ENCODE measurements at places on chromosomes 2 and 18.

DNA sequence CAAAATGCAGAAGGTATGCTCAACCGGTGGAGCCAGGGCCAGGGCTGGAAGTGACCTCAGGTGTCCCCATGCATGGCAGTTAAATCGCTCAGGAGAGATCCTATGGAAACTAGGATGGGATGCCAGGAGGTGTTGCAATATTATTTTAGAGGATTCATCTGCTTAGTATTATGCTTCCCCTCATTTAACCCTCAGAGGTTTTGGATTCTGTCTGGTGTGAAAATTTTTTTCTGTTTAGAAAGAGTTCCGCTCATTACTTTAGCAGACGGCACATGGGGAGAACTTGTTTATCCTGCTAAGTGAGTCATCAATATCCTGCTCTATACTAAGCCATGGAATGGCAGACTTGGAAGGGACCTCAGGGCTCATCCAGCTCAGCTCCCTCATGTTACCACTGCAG is 42.5 kb downstream of the TRIB2 start:
- DNase-seq, result no peak

GRCh38 chr2:143171817-143172216 is 42.6 kb downstream of the ARHGAP15 start:
- DNase-seq, result no peak

DNA sequence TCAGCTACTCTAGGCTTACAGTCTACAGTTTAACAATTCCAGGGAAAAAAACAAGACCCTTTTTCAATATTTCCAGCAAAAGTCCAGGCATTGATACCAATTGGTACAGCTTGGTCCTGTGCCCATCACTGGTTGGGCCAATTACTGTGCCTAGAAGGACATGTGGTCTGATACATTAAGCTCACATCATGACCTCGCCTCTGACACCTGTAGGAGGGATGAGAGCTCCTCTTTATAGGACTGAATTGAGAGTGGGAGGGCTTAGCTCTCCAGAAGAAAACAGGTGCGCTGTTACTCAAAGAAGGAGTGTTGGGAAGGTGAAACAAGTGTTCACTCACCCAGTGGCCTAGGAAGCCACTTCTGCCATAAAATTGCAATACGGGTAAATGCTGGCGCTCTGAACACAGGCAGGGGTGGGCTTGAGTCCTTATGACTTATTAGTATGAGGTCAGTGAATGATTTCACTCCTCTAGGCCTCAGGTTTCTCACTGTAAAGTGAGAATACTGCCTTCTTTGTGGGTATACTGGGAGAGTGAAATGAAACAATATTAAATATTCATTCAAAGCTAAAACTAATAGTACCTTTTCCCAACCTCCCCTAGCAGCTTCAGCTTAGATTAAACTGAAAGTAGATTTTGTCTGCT is 49.7 kb downstream of the RABL2A start:
- DNase-seq, result no peak

DNA sequence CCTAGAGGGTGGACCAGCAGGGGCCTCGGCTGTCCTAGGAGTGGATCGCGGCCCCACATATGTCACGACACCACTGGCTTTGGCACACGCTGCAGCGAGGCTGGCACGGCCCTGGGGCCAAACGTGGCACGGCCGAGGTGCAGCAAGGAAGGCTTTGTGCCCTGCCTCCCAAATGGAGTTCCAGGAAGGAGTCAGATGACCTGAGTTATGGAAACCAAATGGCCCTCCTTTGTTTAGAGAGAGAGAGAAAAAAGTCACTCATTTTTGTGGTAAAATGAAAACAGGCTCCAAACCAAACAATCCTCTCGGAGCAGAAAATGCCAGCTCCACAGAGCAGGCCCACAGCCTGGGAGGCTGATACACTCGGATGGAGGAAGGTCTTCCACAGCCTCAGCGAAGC is 105.6 kb downstream of the ANTXR1 start:
- no peak for DNase-seq

- DNase-seq, result no peak
Measured at GRCh38 chr2:241885946-241886643, 16.6 kb downstream of the RTP5 start.

- DNase-seq, result no peak
Measured at GRCh38 chr18:64713284-64713683, 564.4 kb upstream of the LINC00305 start.

DNA sequence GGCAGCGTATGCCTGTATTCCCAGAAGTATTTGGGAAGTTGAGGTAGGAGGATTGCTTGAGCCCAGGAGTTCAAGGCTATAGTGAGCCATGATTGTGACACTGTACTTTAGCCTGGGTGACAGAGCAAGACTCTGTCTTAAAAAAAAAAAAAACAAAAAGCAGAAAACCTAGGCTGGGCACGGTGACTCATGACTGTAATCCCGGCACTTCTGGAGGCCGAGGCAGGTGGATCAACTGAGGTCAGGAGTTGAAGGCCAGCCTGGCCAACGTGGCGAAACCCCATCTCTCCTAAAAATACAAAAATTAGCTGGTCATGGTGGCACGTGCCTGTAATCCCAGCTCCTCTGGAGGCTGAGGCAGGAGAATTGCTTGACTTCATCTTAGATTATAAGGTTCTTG is 46.4 kb downstream of the MTA3 start:
- DNase-seq, result no peak

GRCh38 chr2:168814939-168815907 is 12.8 kb downstream of the NOSTRIN start:
- no peak for DNase-seq

DNA sequence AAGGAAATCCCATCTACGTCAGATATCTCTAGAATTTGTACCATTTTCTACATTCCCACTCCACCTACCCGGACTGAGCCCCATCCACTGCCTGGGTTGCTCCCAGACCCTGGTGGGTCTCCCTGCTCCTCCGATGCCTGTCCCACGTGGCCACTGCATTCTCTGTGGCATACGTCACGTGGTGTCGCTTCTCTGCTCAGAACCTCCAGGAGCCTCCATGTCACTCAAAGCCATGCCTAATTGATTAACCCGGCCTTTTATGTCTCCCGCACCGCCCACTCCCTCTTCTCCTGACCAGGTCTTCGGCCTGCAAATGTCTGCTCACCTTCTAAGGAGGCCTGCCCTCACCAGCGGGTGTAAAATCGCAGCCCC is 176.6 kb downstream of the HDAC4 start:
- DNase-seq, result no peak

DNA sequence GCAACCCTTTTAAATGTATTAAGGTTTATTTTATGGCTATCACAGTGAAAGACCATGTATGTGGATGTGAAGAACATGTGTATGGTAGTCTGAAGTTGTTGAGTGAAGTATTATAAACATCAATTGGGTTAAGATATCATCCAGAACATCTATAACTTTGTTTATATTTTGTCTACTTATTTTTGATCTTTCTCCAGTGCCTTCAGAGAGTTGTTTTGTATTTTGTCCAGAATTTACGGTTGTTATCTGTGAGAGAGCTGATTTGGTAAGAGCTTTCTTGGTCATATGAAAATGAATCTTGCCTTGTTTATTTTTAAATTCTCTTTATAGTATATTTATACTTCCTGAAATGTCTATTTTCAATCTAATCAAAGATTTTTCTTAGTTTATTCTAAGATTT is 573.7 kb upstream of the POU3F3 start:
- no peak for DNase-seq

DNA sequence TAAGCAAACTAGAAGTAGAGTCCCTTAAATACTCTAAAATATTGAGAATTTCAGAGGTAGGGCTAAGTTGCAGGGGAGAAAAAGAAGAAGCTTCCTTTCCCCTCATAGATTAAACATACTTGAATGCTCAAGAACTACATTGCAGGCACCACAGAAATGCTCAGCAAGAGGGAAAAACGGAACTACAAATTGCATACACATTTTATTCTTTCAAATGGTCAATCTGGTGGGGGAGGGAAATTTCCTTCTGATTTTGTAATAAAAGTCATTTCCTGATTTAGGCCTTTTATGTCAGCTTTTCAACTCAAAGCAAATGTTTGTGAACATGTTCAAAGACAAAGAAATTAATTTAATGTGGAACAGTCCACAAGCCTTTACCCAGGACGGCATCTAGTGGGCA is 33.0 kb downstream of the FARSB start:
- no peak for DNase-seq

DNA sequence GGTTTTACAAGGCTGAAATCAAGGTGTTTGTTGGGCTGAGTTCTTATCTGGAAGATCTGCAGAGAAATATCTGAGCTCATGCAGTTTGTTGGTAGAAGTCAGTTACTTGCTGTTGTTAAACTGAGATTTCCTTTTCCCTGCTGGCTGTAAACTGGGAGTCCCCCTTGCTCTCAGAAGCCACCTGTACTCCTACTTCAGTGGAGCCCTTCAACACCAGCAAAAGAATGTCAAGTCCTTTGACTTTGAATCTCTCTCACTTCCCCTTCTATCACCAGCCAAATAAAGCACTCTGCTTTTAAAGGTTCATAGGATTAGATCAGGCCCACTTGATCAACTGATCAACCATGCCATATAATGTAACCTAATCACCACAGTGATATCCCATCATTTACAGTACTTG is 252.2 kb upstream of the CDH7 start:
- no peak for DNase-seq

GRCh38 chr2:33484042-33484621 is 7.7 kb downstream of the RASGRP3 start:
- no peak for DNase-seq

DNA sequence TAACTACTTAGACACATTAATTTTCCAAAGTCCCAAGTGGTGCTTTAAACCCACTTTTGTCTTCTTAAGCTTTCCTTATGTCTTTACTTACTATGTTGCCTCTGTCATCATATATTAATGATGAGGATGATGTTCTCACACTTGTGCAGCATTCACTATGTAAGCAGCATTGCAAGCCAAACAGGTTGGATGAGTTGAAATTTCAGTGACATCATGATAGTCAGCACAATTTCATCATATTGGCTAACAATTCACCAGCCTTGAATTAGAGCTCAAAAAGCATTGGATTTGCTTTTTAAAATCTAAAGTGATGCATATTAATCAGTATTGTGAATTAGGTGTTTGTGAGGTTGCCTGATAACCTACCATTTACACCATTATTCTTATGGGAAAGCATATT is 7.7 kb downstream of the APLF start:
- DNase-seq, result no peak

DNA sequence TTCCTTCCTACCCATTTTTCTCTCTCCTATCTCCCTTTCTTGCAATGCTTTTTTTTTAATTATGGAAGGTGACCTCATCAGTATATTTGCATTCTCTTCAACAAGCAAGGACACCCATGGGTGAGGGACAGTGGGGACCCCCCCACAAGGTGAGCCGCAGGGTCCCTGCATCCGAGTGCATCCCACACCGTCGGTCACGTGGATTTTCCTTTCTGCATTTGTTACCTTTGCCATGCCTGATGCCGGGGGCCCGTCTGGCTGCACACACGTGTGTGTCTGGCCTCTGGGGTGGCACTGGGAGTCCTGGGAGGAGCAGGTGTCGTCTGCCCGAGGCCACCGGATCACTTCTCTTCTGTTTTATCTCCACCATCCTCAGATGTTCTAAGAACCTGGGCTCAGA is 30.1 kb upstream of the SNTG2 start:
- DNase-seq, result no peak

DNA sequence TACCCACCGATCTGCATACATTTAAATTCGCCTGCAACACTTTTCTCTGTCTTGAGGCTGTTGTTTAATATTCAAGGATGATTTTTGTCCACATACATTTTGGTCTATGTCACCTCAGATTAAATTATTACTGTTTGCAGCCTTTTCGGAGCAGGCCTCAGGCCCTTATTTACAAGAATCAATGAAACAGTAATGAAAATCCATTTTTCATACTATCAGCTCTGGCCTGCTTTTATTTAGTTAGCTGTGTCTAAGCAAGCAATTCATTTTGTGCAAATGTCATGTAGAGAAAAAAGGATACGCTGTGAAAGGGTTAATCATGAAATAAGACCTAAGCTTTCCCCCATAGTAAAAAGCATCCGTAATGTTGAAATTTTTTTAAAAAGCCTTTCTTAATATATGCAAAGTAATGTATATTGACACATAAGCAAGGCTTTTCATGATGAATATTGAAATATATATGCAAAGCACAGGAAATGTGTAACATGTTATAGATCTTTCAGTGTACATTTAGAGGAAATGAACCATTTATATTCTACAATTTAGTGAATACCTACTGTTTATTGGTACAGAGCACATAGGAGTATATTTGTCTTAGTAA is 1135.3 kb upstream of the ZEB2 start:
- no peak for DNase-seq

DNA sequence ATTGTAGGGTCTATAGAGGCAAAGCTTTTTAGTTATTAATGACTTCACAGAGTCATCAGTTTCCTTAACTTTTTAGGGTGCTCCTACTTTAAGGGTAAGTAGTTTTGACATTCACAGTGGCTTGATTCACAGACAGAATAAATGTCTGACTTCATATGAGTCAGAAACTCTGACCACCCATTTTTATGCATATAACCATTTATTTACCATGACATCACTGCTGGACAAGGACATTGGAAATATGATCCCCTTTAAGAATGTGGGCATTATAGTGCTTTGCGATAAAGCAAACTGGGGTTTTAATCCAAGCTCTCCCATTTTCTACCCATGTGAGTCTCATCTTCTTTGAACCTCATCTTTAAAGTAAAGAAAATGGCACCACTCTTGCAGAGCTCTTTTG is 162.0 kb upstream of the MC4R start:
- no peak for DNase-seq

GRCh38 chr18:75554644-75555185 is 127.2 kb upstream of the SMIM21 start:
- no peak for DNase-seq

DNA sequence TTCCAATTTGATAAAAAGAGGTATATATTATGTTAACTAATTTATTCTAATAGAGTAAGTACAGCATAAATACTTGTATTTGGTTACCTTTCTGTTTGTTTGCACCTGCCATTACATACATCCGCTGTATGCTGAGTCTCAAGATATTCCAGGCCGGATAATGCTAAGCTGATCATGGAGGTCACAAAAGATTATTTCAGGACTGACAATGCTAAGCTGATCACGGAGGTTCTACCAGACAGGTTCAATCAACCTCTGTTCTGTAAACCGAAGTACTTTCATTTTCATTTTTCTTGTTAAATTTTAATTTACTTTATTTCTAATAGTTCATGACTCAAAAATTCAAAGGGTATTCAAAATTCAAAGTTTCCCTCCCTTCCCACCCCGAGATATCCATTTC is 31.1 kb downstream of the PNO1 start:
- DNase-seq, result no peak
